Stimulated activated CD8-positive, alpha-beta memory T cell treated with anti-CD3 and anti-CD28 coated beads, Interleukin-4, amount 100 ng/mL, for 1 hour (primary cell): ENCODE measurements at places on chromosomes 16 and 17.

DNA sequence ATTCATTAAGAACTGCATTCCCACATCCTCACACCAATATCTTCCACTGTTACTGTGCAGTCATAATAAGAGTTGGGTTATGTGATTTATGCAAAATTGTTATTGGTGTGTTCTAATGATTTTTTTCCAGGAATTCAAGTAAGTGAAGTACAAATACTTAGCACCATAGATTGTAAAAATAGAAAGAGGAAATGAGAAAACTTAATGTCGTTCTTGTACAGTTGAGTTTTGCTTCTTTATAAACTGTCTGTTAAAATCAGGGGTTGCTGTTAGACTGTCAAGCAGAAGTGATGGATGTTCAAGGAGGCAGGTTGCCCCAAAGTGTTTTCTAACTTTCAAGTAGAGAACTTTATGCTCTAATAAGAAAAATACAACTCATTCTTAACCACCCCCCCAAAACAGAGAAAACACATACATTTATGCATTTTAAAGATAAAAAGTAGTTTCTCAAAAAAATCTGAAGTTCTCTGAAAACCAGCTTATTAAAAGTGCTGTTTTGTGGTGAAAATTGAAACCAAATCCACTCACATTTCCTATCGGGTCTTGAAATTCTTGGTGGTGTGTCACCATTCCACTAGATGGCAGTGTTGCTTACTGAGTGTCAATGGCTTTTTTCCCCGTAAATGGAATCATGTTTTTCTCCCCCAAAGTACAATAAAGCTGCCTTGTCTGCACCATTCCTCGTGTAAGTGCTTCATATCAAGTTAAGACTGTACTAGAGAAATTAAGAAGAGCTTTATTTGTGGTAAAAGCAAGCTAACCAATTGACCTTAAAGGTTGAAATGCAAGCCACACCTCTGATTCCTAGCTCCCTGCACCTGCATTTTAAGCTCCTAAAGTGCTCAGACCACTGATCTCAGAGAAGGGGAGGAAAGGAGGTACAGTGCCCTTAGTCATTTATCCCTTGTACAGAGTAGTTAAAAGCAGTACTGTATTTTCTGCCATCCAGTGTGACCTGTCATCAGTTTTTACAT is 4.7 kb upstream of the IGSF6 start:
- no peak for DNase-seq

DNA sequence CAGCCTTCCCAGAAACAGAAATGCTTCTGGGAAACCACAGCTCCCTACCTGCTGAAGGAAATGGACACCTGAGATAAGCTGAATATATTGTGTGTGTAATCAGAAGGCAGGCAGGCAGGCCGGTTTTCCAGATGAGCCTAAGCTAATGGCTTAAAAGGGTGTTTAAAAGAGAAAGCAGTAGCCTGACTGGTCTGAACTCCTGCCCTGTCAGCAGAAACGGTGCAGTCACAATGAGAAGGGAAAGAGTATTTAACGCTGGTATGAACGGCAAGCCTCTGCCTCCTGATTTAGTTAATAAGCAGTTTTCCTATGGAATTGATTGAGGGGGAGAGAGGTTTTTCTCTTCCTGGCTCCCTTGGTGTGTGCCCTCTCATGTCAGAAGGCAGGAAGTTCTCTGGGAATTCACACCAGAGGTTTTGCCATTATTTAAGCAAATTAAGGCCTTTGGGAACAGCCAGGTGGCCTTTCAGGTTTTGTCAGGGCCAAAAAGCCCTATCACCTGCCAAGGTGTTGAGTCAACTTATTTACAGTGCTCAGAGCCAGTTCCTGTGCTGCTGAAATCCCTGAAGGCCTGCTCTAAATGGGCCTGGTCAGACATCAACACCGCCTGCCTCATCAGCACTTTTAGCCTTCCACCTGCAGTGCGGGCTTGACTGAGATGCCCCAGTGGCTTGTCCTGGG is 41.6 kb downstream of the CDH1 start:
- DNase-seq: no peak

DNA sequence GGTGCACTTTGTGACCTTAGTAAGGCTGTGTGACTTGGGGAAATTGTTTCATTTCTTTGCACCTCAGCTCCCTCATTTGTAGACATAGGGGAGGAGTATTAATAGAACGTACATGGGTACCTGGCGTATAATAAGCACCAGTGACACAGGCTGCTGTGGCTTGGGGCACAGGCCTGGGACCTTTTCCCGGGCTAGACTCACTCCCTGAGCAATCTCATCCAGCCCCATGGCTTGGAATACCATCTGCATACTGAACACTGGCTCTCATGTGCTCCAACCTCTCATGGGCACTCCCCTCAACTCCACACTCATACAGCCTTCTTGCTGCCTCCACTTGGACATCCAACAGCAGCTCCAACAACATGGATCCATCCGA is 41.0 kb upstream of the MRPS23 start:
- DNase-seq: no peak

GRCh38 chr17:58757162-58757613 is 1.5 kb downstream of the PPM1E start:
- no peak for DNase-seq

DNA sequence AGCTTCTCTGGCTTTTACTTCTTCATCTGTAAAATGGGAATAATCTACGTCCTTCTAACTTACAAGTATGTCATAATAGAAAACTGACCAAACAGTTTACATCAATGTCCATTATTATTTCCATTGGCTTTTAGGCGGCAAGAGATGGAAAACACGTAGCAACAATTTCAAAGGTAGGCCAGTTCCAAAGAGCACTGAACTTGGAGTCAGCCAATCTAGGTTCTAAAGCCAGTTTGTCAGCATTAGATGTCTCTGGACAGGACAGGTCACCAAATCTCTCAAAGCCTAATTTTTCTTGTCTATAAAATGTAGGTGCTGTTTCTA is 17.6 kb downstream of the HLF start:
- DNase-seq: no peak

GRCh38 chr16:82623241-82623640 is 3.5 kb upstream of the CDH13 start:
- DNase-seq: no peak

- DNase-seq: no peak
Measured at GRCh38 chr16:30662449-30662848, 4.2 kb downstream of the FBRS start.

GRCh38 chr17:57106107-57106835 is 21.2 kb downstream of the AKAP1 start:
- DNase-seq: no peak

DNA sequence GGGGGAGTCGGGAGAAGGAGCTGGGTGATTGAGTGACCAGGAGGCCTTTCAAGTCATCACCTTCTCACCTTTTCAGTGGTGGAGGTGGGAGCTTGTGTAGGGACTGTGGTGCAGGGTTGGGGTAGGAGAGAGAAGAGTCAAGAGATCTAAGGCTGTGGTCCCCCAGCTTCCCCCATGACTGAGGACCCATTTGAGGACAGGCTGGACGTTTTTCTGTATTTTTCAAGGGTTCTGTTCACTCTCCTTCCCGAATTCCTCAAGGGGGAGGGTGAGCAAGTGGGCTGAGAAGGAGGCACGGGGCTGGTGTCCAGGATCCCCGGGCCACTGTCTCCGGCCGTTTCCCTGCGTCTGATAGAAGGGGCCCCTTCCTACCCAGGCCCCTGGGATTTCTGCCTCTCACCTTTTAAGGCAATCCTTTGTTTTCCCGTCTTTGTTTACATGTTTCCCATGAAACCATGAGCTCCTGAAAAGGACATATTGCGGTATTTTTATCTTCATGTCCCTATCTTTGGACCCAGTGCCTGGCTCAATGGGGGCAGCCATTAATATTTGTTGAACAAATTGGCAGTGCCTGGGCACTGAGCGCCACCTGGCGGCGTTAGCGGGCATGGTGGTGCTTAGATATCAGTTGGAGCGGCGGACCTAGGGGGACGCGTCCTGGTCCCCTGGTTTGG is 9.2 kb upstream of the CD300A start:
- peak; percentile 42 for DNase-seq
